ENCODE measurements at places on chromosomes 5 and 9.
A peak's percentile ranks its signal among the peaks of the same experiment; 100 is the strongest.

DNA sequence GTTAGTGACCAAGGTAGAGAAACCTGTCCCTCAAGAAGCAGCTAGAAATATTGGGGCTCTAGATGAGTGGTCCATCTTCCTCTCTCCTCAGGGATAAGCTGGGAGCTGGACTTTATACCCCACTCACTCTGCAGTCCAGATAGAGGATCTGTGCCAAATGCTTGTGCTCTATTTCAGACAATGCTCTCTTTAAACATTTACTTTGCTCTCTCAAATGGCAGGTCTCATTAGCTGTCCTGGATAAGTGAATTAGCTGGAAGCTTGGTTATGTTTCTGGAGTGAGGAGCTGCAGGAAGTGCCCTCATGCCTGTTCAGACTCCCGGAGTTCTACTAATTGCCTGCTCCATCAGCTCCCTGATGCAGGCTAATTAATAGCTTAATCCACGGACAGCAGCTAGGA lies 151.1 kb upstream of the CCDC152 start:
- no peak for DNase-seq

DNA sequence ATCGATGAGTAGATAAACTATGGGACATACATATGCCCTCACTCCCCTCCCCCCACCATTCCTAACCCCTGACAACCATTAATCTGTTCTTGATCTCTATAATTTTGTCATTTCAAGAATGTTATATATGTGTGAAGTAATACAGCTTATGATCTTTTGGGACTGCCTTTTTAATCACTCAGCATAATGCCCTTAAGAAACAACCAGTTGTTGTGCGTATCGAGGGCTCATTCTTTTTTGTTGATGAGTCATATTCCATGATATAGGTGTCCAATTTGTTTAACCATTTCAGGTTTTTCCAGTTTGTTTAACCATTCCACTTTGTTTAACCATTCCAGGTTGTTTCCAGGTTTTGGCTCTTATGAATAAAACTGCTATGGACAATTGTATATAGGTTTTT lies 75.6 kb downstream of the ARHGEF28 start:
- no peak for DNase-seq

DNA sequence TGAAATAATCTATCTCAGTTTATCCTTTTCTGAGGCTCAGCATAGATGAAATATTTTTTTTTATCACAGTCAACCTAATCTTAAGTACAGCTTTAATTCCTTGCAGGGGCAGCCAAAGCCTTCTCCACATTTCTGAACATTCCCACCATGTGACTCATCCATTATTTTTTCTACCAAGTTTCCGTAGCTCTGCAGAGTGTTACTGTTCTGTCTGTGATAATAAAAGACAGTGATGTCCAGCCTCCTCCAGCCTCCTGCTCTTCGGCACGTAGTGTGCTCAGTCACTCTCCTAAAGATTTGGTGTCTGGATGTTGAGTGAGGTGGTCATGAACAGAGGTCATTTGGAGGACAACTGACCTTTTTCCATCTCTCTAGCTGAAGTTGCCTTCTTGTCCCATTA lies 338.1 kb upstream of the ADAMTS16 start:
- no peak for DNase-seq

GRCh38 chr5:116756531-116756930 lies 181.9 kb upstream of the SEMA6A start:
- DNase-seq = no peak

DNA sequence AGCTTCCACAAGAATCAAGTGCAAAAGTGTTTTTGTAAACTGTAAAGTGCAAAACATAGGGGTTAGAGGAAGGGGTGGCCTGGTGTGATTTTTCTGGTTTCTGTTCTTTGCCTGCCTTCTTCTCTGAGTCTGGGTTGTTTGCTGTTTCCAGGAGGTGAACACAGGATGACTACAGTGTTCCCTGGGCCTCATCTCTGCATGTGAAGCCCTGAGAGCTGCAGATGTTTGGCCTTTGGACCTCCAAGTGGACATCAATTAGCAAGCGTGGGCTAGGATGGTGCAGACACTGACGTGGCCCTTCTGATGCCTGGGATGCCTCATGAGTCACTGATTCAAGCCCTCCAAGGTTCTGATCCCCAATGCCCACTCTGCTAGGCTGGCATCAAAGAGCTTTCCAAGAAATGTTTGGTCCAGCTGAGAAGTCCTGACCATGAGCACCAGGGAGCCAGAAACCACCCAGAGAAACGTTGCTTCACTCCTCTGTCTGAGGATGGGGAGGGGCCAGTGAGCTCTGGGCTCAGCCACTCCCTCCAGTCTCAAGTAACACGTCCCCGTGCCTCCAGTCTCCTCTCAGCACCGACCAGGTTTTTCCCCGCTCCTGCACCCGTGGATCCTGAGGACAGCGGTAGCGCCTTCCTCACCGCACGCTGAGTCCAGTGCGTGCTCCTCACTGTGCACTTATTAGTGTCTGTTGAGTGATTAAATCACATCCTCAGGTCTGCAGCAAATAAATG lies 7.6 kb downstream of the IL9 start:
- DNase-seq = no peak

- no peak for DNase-seq
These were observed 94.7 kb downstream of the DIRAS2 start for GRCh38 chr9:90547896-90548295.

- no peak for DNase-seq
These were observed 71.4 kb downstream of the FBXO38 start for GRCh38 chr5:148455185-148455584.

- no peak for DNase-seq
These were observed 37.2 kb downstream of the MRPS27 start for GRCh38 chr5:72282878-72283277.

- no peak for DNase-seq
These were observed 113.9 kb downstream of the ARRDC3 start for GRCh38 chr5:91269198-91269597.

DNA sequence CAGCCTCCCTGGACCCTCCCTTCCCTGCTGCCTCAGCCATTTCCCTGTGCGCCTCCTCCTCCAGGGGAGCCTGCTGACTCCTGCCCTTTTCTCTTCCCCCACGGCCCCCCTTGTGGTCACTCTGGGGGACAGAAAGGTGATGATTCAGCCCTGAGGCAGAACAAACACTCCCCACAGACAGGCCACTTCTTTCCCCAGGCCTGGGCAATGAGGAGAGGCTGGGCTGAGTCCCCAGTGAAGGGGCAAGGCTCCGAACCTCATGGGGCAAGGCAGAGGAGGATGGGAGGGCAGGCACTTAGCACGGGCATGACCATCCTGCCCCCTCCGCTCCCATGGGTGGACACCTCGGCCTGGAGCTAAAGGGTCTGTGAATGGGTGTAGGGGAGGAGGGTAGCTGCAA lies 21.0 kb downstream of the CSF1R start:
- no peak for DNase-seq

GRCh38 chr9:89642789-89643188 lies 38.0 kb downstream of the GADD45G start:
- no peak for DNase-seq

- DNase-seq = no peak
These were observed 36.6 kb downstream of the CSF2 start for GRCh38 chr5:132110195-132110594.

DNA sequence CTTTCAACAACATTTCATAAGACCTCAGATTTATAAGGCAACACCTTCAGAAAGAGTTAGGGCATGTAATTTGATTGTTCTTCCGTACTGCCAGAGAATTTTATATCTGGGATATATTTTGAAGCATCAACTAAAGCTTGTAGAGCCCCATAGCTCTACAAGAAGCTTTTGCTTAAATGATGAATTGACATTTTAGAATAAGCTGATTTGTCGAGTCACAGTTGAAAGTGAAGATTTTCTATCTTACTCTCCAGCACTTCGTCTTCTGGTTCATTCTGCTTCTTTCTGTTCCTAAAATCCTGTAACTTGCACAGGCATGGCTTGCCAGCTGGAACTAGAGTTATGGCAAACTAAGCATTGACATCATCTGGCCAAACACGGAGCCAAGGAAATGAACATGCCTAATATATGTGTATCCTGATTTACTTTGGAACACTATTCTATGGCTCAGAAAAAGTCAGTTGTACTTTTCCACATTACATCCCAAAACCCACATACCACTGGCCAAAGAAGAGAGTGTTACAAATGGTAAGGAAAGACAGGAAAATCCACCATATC lies 68.6 kb upstream of the MAST4 start:
- DNase-seq = no peak

GRCh38 chr5:142934051-142934762 lies 164.0 kb downstream of the ARHGAP26 start:
- no peak for DNase-seq

DNA sequence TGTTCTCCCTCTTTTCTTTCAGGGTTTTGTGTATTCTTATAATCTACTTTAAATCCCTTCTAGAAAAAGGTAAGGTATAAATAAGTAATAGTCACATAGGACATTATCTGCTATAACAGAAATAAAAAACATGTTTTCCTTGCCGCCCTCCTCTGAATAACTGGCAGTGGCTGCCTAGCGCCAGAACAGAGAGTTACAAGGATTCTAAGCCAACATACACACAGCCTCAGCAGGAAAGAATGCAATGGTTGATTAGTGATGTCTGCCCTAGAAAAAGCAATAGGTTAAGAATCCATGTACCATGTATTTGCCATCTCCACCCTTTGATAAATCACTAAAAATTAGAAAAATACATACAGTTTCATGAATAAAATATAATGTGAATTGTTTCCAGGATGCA lies 4.9 kb downstream of the MED27 start:
- no peak for DNase-seq

- no peak for DNase-seq
These were observed 38.9 kb downstream of the SLC35D2 start for GRCh38 chr9:96344458-96345180.

DNA sequence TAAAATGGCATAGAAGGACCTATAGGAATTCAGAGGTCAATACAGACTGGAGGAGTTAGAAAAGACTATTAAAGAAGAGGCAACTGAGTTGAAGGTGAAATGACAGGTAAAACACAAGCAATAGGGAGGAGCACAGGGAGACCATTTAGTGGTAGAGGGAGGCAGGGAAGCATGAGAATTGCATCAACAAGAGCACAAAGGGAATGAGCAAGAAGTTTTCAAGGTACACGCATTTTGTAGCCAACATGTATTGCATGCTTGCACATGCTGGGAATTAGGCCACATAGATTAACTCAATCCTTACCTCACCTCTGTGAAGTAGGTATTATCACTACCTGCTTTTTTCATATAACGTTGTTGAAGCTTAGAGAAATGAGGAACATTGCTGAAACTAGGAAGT lies 42.3 kb downstream of the PLPP1 start:
- DNase-seq = no peak

DNA sequence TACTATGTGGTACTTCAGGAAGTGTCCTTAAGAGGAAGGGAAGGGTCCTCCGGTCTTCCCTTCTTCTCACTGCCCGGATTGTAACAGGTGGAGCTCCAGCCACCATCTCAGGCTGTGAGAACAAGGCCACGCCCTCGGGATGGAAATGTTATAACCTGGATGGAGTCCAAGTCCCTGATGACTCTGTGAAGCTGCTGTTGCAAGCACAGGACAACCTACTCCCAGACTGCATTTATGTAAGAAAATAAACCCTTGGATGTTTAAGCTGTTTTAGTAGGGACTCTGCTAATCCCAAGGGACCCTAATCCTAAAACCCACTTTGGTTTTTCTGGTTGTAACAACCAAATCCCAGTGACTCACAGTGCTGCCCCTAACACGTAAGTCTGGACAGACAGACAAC lies 221.6 kb downstream of the ACTL7B start:
- DNase-seq = peak; percentile 0
